ENCODE measurements at places on chromosomes 7 and 10. TPM values are rescaled to one million over a fixed set of nuclear protein-coding genes. Genes with fewer than 3 reads are reported as not detected.

IDI2 gene
- not detected for total RNA-seq

PTN gene
- 0.07 TPM for total RNA-seq

PIK3AP1 gene
- total RNA-seq, result not detected

FANK1 gene
- 1.9 TPM for total RNA-seq

ZNF680 gene
- total RNA-seq, result 3.7 TPM
